ENCODE measurements at places on chromosomes 2 and 18. TPM values are rescaled to one million over a fixed set of nuclear protein-coding genes. Genes with fewer than 3 reads are reported as not detected.

GRCh38 chr2:203688798-203689197, 17.6 kb upstream of the CD28 start:
- H3K4me1 ChIP-seq: peaks cover 70% of the 10 kb centered on the region
- H3K36me3 ChIP-seq: no peaks in the 10 kb centered on the region
- H3K4me3 ChIP-seq: no peak overlapping the region

DNA sequence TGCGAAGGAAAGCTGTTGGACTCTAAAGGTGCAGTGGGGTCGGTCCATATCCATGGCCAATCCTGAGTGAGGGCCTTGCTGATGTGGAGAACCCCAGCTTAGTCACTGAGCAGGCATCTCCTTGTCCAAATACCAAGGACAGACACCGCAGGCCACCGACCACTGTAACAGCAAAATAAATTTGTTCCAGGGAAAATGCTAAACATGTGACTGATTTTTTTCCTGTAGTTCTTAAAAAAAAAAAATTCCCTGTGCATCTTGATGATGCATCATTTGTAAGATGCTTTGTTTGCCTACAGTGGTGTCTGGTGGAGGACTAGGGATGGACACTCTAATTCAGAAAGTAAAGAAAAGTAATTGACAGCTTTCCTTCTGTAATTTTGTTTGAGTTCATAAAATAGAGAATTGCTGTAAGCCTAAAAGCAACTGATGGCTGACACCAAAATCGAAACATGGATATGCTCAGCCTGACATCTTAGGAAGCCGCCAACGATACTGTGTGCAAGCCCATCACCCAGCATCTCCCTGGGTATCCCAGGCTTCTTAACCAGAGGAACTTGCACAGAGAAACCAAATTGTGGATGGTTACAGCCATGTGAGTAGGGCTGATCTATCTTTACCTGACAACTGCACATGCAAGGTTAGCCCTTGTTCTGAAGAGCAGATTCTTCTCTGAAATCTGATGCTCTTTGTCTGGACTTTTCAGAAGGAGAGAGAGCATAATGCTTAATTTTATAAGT, 188.6 kb downstream of the ARL4C start:
- no peak overlapping the region for H3K27ac ChIP-seq
- H3K4me3 ChIP-seq: no peak overlapping the region
- H3K27me3 ChIP-seq: no peaks in the 10 kb centered on the region
- DNase-seq: no peak
- H3K4me1 ChIP-seq: no peaks in the 10 kb centered on the region

ARHGAP25 gene
- 6.8 TPM for total RNA-seq

DNA sequence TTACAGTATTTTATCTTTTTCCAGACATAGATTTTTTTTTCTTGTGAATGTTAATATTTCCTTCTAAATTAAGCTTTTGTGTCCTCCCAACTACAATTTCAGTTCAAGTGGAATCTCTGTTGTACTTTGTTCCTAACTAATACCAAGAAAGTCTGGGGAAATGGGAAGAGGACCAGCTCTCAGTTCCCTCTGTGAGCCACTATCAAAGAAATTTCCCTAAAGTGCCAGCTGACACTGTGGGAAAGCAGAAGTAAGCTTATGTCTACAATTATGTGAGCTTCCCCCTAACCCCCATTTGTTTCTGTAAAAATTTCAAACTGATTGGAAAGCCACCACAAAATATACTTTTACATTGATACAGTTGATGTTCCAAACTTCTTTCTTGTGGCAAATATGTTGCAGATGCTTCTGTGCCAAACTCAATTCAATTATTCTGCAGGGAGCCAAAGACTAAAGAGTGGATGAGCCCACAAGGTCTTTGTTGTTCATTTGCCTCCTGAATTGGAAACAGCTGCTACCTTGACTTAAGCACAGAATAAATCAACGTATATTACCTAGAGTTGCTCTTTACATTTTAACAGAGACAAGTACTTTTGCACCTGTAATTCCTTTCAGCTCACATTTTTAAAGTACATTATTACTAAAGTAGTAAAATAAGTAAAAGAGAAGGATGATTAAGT, 306.6 kb downstream of the PTH2R start:
- H3K36me3 ChIP-seq: no peaks in the 10 kb centered on the region
- no peak overlapping the region for H3K27ac ChIP-seq
- H3K4me1 ChIP-seq: no peaks in the 10 kb centered on the region
- H3K27me3 ChIP-seq: no peaks in the 10 kb centered on the region
- DNase-seq: no peak

GRCh38 chr2:225487878-225488416, 88.4 kb downstream of the NYAP2 start:
- H3K36me3 ChIP-seq: no peaks in the 10 kb centered on the region
- no peaks in the 10 kb centered on the region for H3K4me1 ChIP-seq
- no peak for DNase-seq
- H3K27me3 ChIP-seq: no peaks in the 10 kb centered on the region
- H3K27ac ChIP-seq: no peak overlapping the region

KLHL14 gene
- 0.04 TPM for total RNA-seq

- DNase-seq: no peak
- no peak overlapping the region for H3K27ac ChIP-seq
- no peaks in the 10 kb centered on the region for H3K27me3 ChIP-seq
- H3K4me3 ChIP-seq: no peak overlapping the region
These were observed 4.1 kb downstream of the CCDC195 start for GRCh38 chr2:224711859-224712665.

DNA sequence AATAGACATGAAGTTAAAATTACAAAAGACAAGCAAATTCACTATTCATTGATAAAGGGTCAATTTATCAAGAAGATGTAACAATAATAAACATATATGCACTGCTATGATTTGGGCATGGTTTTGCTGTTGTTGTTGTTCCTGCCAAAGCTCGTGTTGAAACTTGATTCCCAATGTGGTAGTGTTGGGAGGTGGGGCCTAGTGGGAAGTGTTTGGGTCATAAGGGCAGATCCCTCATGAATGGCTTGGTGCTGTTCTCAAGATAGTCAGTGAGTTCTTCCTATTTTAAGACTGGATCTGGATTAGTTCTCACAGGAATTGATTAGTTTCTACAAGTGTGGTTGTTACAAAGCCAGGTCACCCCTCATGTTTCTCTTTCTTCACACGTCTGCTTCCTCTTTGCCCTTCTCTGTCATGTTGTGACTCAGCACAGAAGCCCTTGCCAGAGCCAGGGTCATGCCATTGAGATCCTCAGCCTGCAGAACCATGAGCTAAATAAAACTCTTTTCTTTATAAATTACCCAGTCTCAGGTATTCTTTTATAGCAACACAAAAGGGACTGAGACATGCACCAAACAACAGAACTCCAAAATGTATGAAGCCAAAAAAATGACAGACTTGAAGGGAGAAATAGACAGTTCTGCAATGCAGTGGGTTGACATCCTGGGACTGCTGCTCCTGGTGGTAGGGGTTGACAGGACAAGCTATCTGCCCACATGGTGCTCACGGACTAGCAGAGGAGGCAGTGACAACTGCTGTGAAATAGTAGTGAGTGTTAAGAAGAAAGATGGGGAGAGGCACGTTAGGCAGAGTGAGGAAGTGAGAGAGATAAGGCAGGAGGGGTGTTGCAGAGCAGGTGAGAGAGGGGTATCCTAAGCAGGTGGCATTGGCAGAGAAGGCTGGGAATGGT, 18.6 kb upstream of the SKA1 start:
- H3K27me3 ChIP-seq: no peaks in the 10 kb centered on the region
- no peak overlapping the region for H3K4me3 ChIP-seq
- DNase-seq: no peak

- no peaks in the 10 kb centered on the region for H3K36me3 ChIP-seq
- no peak overlapping the region for H3K4me3 ChIP-seq
- H3K27me3 ChIP-seq: no peaks in the 10 kb centered on the region
These were observed 429.6 kb upstream of the SALL3 start for GRCh38 chr18:78549971-78550370.

DNA sequence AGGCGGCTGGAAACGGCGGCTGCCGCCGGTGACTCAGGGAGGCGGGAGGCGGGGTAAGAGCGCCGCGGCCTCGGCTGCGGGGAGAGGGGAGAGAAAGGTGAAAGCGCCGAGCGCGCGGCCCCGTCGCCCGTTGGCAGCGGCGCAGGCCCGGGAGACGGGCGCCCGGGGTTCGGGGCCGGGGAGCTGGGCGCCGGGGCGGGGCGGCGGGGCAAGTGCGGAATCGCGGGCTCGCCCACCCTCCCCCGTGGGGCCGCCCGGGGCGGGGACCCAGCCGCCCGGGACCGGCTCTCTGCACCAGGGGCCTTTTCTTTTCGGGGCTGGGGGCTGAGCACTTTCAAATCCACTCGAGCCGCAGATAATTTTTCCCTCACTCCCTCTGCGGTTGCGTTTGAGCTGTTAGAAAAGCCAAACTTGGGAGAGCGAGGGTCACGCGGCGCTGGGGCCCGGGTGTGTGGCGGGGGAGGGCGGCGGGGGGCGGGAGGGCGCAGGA, 266 bp downstream of the KDM3A start:
- H3K4me3 ChIP-seq: peak overlapping the region; percentile 74
- peak overlapping the region; percentile 92 for H3K27ac ChIP-seq

DNA sequence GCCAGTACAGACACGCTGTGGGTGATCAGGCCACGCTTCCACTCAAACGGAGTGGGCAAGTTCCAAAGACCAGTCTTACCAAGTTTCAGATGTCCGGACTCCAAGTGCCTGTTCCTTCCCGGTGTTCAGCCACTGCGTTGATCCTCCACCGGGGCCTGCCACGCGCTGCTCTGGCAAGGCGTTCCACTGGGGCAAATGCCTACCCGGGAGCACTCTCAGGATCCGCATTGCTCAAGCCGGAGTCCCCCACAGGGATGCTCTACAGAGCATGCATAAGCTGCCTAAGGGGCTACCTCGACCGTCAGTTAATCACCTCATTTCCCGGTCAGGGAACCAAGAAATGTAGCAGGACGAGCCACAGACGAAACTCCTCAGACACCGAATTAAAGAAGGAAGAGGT, 37.0 kb upstream of the CLASP1 start:
- H3K27ac ChIP-seq: peak overlapping the region; percentile 39
- H3K4me3 ChIP-seq: no peak overlapping the region
- no peaks in the 10 kb centered on the region for H3K36me3 ChIP-seq
- no peaks in the 10 kb centered on the region for H3K27me3 ChIP-seq
- DNase-seq: peak; percentile 26

GRCh38 chr2:96756788-96757476, 3.8 kb upstream of the CNNM4 start:
- H3K4me1 ChIP-seq: peaks cover 12% of the 10 kb centered on the region
- H3K36me3 ChIP-seq: no peaks in the 10 kb centered on the region
- DNase-seq: no peak

LBX2 gene
- not detected for total RNA-seq

GRCh38 chr2:237639052-237639835, 11.9 kb downstream of the LRRFIP1 start:
- H3K36me3 ChIP-seq: no peaks in the 10 kb centered on the region
- peak overlapping the region; percentile 93 for H3K27ac ChIP-seq
- peaks cover 60% of the 10 kb centered on the region for H3K4me1 ChIP-seq
- DNase-seq: peak; percentile 86
- H3K27me3 ChIP-seq: no peaks in the 10 kb centered on the region

DNA sequence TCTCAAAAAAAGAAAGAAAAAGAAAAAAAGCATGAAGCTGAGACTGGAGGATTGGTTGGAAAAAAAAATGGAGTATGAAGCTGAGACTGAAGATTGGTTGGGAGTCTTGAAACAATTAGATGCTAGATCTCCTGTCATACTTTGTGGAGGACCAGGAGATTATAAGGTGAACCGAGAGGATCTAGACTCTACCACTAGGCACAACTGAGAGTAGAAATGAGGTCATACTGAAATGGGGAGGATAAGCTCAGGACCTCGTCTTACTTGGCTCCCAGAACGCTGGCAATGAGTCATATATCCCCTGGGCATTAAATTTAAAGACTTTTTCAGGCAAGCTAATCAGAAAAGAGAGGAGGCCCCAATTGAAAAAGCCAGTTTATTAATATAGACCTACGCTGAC, 3.3 kb upstream of the ORC2 start:
- H3K4me3 ChIP-seq: no peak overlapping the region
- H3K4me1 ChIP-seq: peaks cover 19% of the 10 kb centered on the region

DNA sequence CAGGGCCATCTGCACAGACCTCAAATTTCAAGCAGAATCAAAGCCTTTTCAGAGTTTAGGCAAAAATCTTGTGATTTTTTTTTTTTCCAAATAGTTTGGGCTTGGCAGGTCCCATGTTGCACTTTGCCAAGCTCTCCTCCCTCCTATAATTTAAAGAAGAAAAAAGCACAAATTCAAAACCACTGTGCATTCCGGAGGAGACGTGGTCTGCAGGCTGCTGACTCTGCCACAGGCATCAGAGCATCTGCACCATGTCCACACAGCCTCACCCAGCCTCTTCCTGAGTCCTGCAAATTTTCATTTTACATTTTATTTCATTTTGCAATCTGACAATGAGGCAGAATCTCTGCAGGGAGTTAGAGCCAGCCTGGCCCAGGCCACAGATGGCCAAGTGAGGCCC, 15.7 kb upstream of the GPC1 start:
- no peak overlapping the region for H3K4me3 ChIP-seq
- H3K27me3 ChIP-seq: no peaks in the 10 kb centered on the region
- no peak for DNase-seq
- H3K27ac ChIP-seq: no peak overlapping the region

DNA sequence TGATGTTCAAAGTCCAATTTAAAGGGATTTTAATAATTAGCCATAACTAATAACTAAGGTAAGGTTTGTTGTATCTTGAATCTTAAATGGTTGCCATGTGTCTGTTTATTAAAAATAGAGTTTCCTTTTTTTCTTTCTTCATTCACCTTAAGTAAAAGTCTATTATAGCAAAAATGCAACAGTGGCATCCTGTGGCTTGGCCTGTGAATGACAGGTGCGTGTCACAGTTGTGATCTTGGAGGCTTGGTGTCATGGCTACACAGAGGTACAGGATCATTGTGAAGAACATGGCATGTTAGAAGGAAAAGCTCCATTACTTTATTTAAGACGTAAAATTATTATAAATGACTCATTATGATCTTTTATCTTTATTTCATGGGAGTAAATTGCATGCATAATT, 246.1 kb downstream of the BCL2 start:
- no peaks in the 10 kb centered on the region for H3K36me3 ChIP-seq
- no peak overlapping the region for H3K27ac ChIP-seq
- H3K4me3 ChIP-seq: no peak overlapping the region
- no peaks in the 10 kb centered on the region for H3K27me3 ChIP-seq
- H3K4me1 ChIP-seq: no peaks in the 10 kb centered on the region

NRP2 gene
- 4.1 TPM for total RNA-seq

- H3K4me1 ChIP-seq: no peaks in the 10 kb centered on the region
- DNase-seq: no peak
- no peak overlapping the region for H3K27ac ChIP-seq
- H3K36me3 ChIP-seq: no peaks in the 10 kb centered on the region
- H3K4me3 ChIP-seq: no peak overlapping the region
These were observed 470.1 kb upstream of the HS6ST1 start for GRCh38 chr2:128788636-128789220.

DNA sequence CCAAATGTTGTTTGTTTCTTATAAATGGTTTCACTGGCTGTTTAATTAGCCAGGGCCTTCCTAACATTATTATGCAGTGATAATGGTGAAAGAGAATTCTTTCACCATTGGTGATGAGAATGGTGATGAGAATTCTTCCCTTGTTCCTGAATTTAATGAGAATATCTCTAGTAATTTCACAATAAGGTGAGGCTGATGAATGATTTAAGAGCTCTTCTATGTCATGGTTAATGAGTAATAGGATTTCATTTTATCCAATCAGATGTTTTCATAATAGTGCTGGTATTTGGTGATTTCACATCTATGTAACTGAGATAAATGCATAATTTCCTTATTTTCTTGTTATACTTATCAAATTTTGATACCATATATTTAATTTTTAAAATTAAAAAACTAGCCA, 535.7 kb upstream of the ZEB2 start:
- no peaks in the 10 kb centered on the region for H3K4me1 ChIP-seq
- H3K4me3 ChIP-seq: no peak overlapping the region
- H3K27ac ChIP-seq: no peak overlapping the region
- DNase-seq: no peak
- H3K27me3 ChIP-seq: no peaks in the 10 kb centered on the region

ID2 gene
- 16.6 TPM for total RNA-seq
